ENCODE measurements at places on chromosomes 16 and 17. TPM values are rescaled to one million over a fixed set of nuclear protein-coding genes. Genes with fewer than 3 reads are reported as not detected.

The FBF1 gene
- 20.0 TPM for total RNA-seq

The KRTAP9-8 gene
- not detected for total RNA-seq

The KRTAP4-11 gene
- total RNA-seq, result not detected

The FZD2 gene
- total RNA-seq, result not detected

The PNMT gene
- total RNA-seq, result not detected

The PLLP gene
- total RNA-seq, result 0.26 TPM

The RNF166 gene
- total RNA-seq, result 45.0 TPM

The PYY gene
- total RNA-seq, result 0.36 TPM

The PRKCA gene
- 155 TPM for total RNA-seq

The HOXB5 gene
- 0.10 TPM for total RNA-seq

The NEK8 gene
- 5.2 TPM for total RNA-seq

The DOC2A gene
- 2.0 TPM for total RNA-seq

The CD300H gene
- not detected for total RNA-seq

The EME1 gene
- 32.9 TPM for total RNA-seq

The KRT32 gene
- total RNA-seq, result not detected

The ZNF668 gene
- total RNA-seq, result 14.9 TPM

The CD300E gene
- not detected for total RNA-seq

The NKD1 gene
- 1.1 TPM for total RNA-seq

The TSPAN10 gene
- total RNA-seq, result 0.66 TPM

The CD7 gene
- 454 TPM for total RNA-seq

The KRTAP9-4 gene
- not detected for total RNA-seq

The IKZF3 gene
- 22.8 TPM for total RNA-seq

The AANAT gene
- total RNA-seq, result not detected

The EME2 gene
- 31.0 TPM for total RNA-seq

The FNDC8 gene
- total RNA-seq, result not detected

The CCDC200 gene
- total RNA-seq, result 0.47 TPM

The CACNG1 gene
- total RNA-seq, result not detected

The BTBD17 gene
- not detected for total RNA-seq

The LRRC37A gene
- 2.6 TPM for total RNA-seq

The OR3A3 gene
- total RNA-seq, result not detected

The TM4SF5 gene
- total RNA-seq, result not detected

The SOST gene
- not detected for total RNA-seq

The CDH11 gene
- total RNA-seq, result not detected

The HBM gene
- total RNA-seq, result not detected

The CYGB gene
- not detected for total RNA-seq

The GLIS2 gene
- total RNA-seq, result 0.54 TPM

The KRT28 gene
- total RNA-seq, result not detected

The SLFN14 gene
- total RNA-seq, result 0.10 TPM

The SMPD3 gene
- total RNA-seq, result 0.61 TPM

The CIAPIN1 gene
- 98.0 TPM for total RNA-seq

The BEAN1 gene
- not detected for total RNA-seq

The HS3ST4 gene
- total RNA-seq, result not detected

The LRRC75A gene
- 1.6 TPM for total RNA-seq

The GALR2 gene
- total RNA-seq, result 3.7 TPM

The KRTAP16-1 gene
- not detected for total RNA-seq

The AHSP gene
- not detected for total RNA-seq

The MYH10 gene
- 15.3 TPM for total RNA-seq

The PDF gene
- 17.4 TPM for total RNA-seq

The ZNF821 gene
- 7.4 TPM for total RNA-seq

The TMEM238L gene
- not detected for total RNA-seq

The TNK1 gene
- total RNA-seq, result 4.9 TPM

The TVP23A gene
- total RNA-seq, result not detected

The SEPTIN12 gene
- total RNA-seq, result not detected

The CRISPLD2 gene
- not detected for total RNA-seq

The HDAC5 gene
- total RNA-seq, result 20.6 TPM

All from activated T-helper 1 cell treated with anti-CD3 and anti-CD28 coated beads, Interleukin-12 subunit alpha, Interleukin-12 subunit beta, Interleukin-2, Interleukin-4 antibody, amounts not matched to agents 30 ng/mL and 10 ng/mL and 1 ng/mL, durations not matched to agents 14 hours and 24 hours and 36 hours (primary cell).